NCI-H2107 (cell line): ENCODE measurements at places on chromosomes 4 and X.

- no peak for DNase-seq
Observed at GRCh38 chrX:47231167-47231566, 1.6 kb upstream of the USP11 start.

GRCh38 chr4:25826074-25826752 lies 36.6 kb downstream of the SEL1L3 start:
- DNase-seq = no peak

DNA sequence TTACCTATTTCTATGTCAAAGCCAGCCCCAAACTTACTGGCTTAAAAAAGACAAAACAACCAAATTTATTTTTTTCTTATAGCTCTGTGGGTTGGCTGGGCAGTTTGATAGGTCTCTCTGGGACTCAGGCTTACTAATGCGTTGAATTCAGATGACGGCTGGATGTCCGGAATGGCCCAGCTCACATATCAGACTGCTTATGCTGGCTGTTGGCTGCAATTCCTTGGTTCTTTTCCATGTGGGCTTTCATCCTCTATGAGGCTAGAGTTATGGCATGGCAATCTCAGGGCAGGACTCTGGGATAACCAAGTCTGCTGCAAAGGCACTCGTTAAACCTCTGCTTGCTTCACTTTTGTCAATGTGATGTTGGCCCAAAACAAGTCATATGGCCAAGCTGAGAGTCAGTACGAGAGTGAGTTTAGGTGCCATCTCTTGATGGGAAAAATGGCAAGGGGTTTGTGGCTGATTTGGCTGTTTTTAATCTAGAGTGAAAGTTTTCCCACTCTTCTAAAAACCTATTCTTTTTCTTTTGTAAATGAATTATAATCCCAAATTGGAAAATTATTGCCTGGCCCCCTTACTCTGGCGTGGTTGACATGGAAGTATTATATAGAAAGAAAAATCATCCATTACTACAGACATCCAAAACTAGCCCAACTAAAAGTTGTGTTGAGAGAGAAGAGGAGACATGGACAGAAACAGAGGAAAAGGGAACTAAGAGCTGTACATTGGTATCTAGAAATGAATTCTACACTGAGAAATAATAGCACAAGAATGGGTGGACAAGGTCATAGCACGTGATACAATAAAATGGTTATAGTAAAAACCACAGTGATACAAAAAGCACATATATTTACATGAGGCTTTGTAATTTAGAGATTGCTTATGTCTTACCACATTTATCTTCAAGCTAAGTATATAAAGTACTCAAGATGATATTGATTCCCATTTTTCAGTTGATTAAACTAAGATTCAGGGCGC lies 6.6 kb downstream of the PRIMPOL start:
- DNase-seq = no peak

DNA sequence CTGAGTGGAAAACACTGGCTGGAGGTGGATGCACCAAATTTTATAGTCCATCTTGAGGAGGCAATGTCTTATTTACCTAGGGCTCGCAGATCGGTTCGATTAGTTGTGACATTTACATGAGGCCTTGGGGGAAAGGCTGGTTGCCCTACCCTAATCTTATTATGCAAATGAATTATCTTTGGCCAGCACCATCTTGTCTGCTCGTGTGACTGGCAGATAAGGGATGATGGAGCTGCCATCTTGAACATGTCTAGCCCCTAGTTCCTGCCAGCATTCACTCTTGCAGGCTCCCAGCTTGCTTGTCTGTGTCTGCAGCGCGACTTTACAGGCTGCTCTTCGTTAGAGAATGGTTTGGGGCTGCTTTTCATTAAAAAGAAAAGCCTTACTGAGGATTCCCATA lies 61.9 kb downstream of the SEC24B start:
- no peak for DNase-seq

GRCh38 chrX:136731207-136731782 lies 49.4 kb downstream of the ARHGEF6 start:
- no peak for DNase-seq

DNA sequence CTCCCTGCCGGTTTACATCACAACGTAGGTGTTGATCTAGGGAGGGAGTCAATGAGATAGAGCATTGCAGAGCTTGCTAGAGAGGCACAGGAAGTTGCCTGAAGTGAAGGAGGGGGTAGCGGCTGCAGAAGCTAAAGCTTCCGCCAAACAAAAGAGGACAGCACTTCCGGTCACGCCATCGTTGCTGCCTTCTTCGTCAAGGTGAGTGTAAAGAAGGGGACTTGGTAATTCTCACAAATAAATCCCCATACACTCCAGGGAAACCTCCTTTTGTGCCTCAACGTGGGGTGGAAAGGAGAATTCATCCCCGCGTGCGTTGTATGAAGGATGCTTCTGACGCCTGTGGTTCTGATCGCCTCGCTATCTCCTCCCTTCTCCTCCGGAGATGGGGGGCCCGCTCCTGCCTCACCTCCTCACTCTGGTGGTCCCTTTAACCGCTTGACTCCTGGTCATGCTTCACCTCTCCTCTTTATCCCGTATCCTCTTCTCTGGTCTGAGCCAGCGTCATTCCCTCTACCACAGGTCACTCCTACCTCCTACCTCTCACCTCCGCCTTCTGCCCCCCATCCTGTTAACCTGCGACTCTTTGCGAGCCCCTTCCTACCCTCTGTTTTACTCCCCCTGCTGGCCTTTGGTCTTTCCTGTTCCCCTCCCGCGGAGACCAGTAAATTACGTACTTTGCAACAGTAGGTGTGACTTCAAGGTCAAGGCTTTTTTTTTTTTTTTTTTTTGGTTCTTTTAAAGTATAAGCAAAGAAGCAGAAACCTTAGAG lies 59.9 kb downstream of the GSPT2 start:
- peak; percentile 3 for DNase-seq

- DNase-seq = no peak
Observed at GRCh38 chr4:86837691-86838503, 11.3 kb downstream of the SLC10A6 start.

DNA sequence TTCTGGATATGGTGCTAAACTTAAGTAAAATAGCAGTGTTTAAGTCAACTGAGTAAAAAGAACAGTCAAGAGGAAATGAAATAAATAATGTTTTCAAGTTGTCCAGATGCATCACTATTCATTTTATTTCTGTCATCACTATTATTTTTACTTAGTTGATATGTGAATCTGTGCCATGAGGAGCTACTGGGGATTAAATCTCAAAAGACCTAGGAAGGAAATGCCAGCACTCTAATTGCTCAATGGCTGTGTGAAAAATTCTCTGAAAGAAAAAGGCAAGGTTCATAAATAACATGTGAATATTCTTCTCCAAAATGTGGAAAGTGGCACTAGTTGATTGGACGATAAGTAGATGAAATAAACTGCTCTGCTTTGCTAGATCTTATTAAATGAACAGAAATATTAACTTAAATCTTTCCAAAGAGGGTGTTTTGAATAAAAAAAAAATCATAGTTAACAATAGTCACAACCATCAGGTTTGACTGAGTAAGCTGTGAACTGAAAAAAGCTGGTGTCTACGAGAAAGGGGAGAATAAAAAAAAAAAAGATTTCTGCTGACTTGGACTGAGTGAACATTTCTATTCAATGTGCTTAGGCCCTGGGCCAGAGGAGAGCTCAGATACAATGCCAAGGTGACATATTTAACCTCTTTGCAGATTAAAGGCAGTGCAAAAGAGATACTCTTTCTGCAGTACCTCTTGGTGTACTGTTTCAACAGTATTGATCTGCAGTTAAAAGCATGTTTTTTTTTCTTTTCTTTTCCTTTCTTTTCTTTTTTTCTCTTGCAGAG lies 1.6 kb downstream of the SPARCL1 start:
- DNase-seq = no peak

DNA sequence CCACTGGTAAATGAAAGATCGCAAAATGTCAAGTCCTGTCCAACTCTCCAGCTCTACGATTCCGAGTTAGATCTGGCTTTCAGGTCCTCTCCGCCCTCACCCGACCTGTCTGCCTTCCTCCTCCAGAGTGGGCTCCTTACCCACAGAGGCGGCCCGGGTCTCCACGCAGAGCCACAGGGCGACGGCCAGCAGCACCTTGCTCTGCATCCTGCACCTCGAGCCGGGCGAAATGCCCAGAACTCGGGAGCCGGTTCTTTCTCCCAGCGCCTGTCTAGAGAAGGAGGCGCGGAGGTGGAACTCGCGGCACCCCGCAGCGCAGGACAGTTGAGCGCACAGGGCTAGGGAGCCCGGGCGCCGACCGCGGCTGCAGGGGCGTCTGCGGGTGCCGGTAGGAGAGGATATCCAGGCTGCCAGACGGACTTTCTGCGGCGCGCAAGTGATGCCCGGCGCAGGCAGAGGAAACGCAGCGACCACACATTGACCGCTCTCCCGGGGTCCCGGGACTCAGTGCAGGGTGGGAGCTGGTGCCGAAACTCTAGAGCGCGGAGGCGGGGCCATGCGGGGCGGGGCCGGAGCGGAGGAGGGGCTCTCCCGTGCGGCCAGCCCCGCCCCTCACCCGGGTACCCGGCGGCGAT lies at the start of gene KDR:
Gene KDR, minus strand, starts transcription at position 509 of the 635 bp plus-strand sequence. Its CDS starts 302 bp downstream, at position 207.
- DNase-seq = no peak

- DNase-seq = no peak
Observed at GRCh38 chr4:101031971-101032370, 315.4 kb downstream of the PPP3CA start.

GRCh38 chr4:78652282-78652876 lies 100.8 kb downstream of the ANXA3 start:
- DNase-seq = no peak

- DNase-seq = no peak
Observed at GRCh38 chr4:100164808-100165760, 25.2 kb downstream of the DDIT4L start.

GRCh38 chrX:68908071-68908470 lies 79.2 kb downstream of the EFNB1 start:
- no peak for DNase-seq

- no peak for DNase-seq
Observed at GRCh38 chrX:66625525-66625924, 13.4 kb downstream of the EDA2R start.

DNA sequence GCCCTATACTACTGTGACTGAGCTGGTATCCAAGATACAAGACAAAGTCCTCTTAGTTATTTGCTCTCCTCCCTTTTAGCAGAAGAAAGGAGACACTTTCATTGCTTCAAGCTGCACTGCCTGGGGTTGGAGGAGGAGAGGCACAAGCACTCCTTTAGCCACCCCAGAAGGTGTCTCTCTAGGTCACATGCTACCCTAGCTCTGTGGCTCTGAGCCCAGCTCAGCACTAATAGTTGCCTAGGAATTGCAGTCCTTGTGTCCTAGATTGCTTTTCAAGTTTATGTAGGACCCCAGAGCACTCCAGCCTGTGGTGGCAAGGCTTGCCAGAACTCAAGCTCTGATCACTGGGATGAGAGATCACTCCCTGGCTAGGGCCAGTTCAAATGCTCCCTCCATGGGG lies 24.4 kb upstream of the LHFPL1 start:
- no peak for DNase-seq

GRCh38 chr4:7595934-7596461 lies 161.3 kb upstream of the PSAPL1 start:
- no peak for DNase-seq

DNA sequence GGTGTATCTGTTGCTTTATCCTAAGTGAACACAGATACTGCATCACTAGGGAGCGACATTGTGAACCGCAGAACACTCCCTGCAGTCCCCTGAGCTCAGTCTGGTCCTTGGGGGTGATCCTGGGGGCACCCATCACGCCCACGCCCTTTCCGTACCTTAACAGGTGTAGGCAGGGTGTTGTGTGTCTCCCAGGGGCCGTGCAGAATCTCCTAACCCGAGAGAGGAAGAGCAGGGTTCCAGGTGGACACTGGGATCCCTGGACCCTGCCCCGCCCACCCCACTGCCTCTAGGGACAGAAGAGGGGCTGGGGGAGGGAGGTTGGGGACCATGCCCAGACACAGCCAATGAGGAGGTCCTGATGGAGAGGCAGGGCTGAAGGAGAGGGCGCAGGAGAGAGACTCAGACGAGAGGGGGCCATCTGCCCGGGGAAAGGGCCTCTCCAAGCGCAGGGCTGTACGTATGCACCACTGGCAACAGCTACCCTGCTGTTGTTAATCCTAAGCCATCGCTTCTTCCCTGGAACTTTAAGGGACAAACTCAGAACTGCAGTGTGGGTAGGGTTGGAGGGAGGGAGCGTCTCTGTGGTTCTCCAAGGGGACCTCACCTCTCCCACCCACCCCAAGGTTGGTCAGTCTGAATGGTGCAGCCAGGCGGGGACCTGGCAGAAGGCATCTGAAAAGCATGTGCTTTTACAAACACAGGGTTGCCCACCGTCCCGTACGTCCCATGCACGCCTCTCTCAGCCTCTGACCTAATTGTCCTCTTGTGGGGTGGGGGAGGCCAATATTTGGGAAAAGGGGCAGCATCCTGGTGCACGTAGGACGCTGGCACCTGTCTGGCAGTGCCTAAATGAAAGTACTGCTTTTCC lies 2.5 kb downstream of the P2RY8 start:
- DNase-seq = no peak

DNA sequence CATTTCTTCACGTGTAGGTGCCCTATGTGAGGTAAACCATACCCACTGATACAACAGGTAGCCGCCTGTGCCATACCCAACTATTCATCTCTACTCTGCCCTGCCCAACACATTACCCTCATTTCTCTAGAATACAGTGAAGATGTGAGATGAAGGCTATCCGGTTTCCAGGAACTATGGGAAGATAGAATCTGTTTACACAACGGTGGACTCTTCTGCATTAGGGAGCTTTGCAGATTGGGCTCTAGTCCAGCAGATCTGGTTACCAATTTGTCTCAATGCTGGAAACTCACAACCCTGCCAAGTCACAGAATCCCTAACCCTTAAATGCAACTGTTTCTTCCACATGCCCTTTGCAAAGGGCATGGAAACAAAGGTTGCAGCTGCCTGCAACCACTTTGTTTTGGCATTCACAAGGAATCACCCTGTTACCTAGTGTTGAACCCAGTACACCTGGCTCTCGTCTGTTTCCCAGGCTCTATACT lies 6.4 kb upstream of the SLAIN2 start:
- peak; percentile 3 for DNase-seq

GRCh38 chrX:6184900-6185515 lies 43.7 kb downstream of the NLGN4X start:
- no peak for DNase-seq

GRCh38 chr4:7831330-7831729 lies 108.3 kb downstream of the AFAP1 start:
- no peak for DNase-seq

- DNase-seq = no peak
Observed at GRCh38 chr4:184416913-184417734, 57.2 kb downstream of the IRF2 start.

- DNase-seq = no peak
Observed at GRCh38 chrX:82764521-82764920, 743.6 kb upstream of the POU3F4 start.

DNA sequence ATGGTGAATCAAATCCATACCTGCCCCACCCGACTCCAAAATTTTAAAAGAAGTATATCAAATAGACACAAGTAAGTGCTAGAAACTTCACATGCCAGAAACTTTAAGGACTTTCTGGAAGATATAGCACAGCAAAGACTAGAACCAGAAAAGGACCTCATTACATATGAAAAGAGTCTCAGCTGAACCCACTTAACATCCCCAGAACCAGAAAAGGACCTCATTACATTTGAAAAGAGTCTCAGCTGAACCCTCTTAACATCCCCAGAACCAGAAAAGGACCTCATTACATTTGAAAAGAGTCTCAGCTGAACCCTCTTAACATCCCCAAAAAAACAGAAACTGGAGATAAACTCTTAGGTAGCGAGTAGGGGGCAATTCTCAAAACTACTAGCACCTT lies 32.3 kb downstream of the STPG2 start:
- DNase-seq = no peak

- no peak for DNase-seq
Observed at GRCh38 chr4:86367577-86367976, 7.7 kb upstream of the MAPK10 start.

GRCh38 chr4:55838356-55838755 lies 15.1 kb upstream of the EXOC1 start:
- DNase-seq = no peak
